ENCODE measurements at places on chromosomes 13 and 19. TPM values are rescaled to one million over a fixed set of nuclear protein-coding genes. Genes with fewer than 3 reads are reported as not detected.
A peak's percentile ranks its signal among the peaks of the same experiment; 100 is the strongest.

SPRED3 gene
- 2.6 TPM for total RNA-seq

RAB3A gene
- 2.8 TPM for total RNA-seq

NLRP11 gene
- total RNA-seq: 3.9 TPM

KRTDAP gene
- 5.6 TPM for total RNA-seq

GRCh38 chr13:21825186-21825585 lies 154.3 kb downstream of the FGF9 start:
- DNase-seq: no peak

DNA sequence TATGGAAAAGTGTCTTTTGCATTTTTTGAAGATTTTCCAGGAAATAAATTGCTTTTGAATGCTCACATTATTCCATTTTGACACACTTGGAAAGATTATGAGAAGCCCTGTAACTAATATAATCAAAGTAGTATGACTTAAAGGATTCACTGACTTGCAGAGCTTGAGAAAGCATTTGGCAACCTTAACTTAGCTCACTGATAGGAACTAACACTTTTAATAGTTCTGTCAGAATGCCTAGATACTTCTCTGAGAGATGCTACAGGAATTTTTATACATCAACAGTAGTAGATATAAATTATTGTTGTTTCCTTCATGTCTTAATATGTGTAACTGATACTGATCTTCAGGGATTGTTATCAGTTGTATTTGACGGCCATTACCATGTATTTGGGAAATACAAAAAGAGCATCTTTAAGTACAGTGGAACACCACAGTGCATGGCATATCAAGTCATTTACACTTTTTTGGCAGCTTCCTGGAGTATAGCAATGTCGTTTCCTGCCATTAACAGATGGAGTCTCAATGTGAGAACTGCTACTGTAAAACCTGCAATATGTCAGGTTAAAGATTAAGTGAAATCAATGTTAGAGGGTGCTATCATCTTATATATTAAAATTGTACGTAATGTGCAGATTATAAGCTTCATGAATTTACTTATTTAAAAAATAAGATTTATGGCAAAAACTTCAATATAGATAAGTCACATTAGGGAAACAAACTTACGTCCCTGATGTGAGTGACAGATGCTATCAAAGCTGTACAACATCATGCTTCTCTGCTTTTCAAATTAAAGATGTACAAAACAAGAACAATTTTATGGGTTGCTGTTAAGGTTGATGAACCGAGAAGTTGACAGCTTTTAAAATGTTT lies 1159.8 kb upstream of the MIR17HG start:
- DNase-seq: no peak

GRCh38 chr13:37442996-37443395 lies 155.6 kb downstream of the POSTN start:
- DNase-seq: no peak

- no peak for DNase-seq
These were observed 31.1 kb upstream of the AMER2 start for GRCh38 chr13:25203127-25203740.

GRCh38 chr13:43785650-43786471 lies 911 bp downstream of the ENOX1 start:
- DNase-seq: peak; percentile 93

DNA sequence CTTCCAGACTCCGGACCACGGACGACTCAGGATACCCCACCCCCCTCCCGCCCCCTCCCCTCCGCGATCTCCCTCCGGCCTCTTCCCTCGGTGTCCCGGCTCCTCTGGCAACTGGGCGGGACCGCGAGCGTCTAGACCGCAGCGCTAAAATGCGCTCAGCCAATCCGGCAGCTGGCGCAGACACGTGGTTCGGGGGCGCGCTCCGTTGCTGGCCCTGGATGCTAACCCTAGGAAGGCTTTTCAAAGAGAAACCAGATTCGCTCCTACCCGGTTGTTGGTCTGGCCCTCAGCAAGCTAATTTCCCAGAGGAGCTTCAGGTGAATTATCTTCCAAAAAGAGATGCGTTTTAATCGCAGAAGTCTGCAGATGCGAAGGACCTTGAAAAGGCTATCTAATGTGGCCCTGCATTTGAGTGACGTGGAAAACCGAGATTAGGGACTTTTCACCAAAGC lies at the start of gene DZIP1:
DZIP1 (minus strand) TSS at position 106 of the 452 bp plus-strand sequence. CDS start 2,677 bp downstream, outside the sequence.
- DNase-seq: peak; percentile 83

GRCh38 chr13:21395953-21396352 lies 63.1 kb downstream of the ZDHHC20 start:
- DNase-seq: no peak

DNA sequence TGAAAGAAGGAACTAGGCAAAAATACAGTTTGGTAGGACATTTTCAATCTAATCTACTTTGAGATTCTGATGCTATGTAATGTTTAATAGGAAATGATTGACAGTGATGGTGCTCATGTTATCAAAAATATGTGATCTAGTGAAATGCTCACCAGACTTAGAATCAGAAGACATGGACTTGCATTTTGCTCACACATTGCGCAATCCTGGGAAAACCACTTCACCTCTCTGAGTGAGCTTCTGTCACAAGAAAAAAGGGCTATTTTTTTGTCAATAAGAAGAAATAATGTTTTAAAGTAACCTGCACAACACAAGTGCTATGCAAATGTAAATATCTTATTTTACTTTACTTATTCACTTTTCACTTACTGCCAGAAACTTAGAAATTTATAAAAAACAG lies 380.9 kb upstream of the HTR2A start:
- no peak for DNase-seq

All from testis (tissue), 5 donors.